ENCODE measurements at places on chromosomes 2 and 18. TPM values are rescaled to one million over a fixed set of nuclear protein-coding genes. Genes with fewer than 3 reads are reported as not detected.

SLC11A1 gene
- total RNA-seq, result 0.20 TPM

CRYBA2 gene
- total RNA-seq, result not detected

PLCD4 gene
- total RNA-seq, result 0.90 TPM

NETO1 gene
- not detected for total RNA-seq

RNF152 gene
- total RNA-seq, result not detected

CCDC150 gene
- 5.6 TPM for total RNA-seq

NT5C1B gene
- not detected for total RNA-seq

MERTK gene
- 1.9 TPM for total RNA-seq

SRD5A2 gene
- total RNA-seq, result not detected

CCT4 gene
- total RNA-seq, result 323 TPM

GPR45 gene
- not detected for total RNA-seq

FER1L5 gene
- total RNA-seq, result not detected

PPP1R1C gene
- total RNA-seq, result 0.90 TPM

Data from A549 treated with ZK216348 at 1 μM for 4 hours (cell line).